AG08395 (cell line): ENCODE measurements at places on chromosomes 1 and 21.

DNA sequence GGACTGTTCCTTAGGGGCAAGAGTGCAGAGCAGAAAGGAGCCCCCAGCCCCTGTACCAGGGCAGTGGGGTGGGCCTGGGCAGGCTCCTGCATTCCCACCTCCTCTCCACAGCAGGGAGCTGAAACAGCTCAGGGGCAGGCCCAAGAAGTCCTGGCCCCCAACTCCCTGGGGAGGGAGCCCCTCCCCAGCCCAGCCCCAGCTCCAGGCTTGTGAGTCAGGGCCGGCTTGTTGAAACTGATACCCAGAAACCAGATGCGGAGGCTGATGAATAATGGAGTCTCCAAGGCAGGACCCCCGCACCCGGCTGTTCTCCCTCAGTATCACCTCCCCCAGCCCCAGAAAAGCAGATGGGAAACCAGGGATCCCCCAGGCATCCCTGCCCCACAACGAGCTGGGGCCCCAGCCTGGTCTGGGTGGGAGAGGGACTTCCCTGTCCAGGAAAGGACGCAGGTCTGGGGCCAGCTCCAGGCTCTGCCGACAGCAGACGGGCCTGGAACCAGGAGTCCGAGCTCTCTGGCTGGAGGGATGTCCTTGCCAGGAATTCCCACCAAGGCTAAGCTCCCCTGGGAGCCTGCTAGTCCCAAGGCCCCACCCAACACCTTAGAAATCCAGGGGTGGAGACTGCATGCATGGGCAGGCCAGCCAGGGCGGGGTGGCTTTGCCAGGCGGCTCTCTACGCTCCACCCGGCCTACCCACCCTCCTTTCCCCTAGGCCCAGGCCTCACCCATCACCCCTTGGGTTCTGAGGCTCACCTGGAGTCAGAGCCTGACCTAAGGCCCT is 2.7 kb downstream of the PLEKHG5 start:
- no peak for DNase-seq

DNA sequence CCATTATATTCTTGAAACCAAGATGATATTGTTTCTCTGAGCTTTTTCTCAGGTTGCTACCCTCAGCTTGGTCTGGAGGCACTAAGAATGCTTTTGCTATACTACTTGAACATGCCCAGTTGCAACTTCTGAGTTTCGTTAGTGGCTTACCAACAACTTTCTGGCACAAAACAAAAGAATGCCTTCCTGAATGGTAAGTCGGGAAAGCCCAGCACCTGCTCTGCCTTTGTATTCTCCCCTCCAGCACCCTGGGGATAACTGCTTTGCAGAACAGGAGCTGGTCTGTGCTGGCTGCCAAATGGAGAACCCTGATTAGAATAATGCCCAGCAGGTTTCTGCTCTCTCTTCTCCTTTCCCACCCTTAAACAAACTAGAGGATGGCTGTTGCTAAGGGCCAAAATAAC is 149.3 kb downstream of the TGFB2 start:
- no peak for DNase-seq

GRCh38 chr1:159889821-159890252 is 10.1 kb downstream of the CFAP45 start:
- DNase-seq, result peak; percentile 96

DNA sequence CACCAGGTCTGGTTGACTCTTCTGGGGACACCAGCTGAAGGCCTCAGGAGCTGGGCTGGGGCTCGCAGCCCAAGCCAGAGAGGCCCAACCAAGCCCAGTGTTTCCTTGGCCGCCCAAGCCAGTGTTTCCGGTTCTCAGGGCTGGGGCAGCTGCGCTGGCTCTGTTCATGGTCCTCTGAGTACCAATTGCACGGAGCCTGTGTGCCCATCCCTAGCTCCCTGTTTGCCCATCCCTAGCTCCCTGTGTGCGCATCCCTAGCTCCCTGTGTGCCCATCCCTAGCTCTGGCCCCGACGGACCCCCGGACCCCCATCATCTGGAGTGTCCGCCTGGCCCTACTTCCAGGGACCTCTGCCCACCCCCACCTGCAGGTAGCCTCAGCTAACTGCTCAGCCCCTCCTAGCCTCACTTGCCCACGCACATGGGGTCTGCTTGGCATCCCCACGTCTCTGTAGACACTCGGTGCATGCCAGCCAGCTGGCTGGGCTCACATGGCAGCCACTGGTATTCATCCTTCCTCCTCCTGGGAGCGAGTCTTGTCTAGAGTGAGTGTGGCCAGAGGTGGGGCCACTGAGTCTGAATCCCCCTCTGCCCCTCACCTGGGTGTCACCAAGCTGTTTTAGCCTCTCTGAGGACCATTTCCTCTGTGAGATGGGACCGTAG is 64.0 kb downstream of the WNT9A start:
- no peak for DNase-seq

- no peak for DNase-seq
Observed at GRCh38 chr21:14115646-14116045, 95.1 kb downstream of the LIPI start.

- no peak for DNase-seq
Observed at GRCh38 chr1:10594595-10595223, 120.0 kb downstream of the PEX14 start.

GRCh38 chr1:21630571-21631343 is 38.4 kb downstream of the RAP1GAP start:
- DNase-seq, result no peak

DNA sequence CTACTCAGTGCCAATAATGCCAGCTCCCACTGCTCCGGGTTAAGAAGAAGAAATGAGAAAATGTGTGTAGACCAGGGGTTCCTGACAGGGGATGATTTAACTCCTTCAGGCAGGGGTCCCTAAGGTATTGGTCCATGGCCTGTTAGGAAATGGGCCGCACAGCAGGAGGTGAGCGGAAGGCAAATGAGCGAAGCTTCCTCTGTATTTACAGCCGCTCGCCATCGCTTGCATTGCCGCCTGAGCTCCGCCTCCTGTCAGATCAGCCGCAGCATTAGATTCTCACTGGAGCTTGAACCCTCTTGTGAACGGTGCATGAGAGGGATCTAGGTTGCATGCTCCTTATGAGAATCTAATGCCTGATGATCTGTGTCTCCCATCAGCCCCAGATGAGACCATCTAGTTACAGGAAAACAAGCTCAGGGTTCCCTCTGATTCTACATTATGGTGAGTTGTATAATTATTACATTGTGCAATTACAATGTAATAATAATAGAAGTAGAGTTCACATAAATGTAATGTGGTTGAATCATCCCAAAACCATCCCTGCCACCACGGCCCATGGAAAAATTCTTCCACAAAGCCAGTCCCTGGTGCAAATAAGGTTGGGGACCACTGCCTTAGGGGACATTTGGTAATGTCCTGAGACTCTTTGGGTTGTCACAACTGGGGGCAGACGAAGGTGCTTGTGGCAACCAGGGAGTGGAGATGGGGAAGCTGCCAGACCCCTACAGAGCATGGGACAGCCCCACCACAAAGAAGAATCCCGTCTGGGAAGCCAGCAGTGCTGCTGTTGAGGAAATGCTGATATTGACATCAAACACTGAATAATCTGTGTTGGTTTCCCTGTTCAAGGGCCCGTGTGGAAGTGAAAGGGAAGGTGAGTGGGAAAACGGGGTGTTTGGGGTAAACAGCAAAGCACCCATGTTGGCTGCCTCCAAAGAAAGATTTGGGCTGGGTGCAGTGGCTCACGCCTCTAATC is 60.8 kb downstream of the DHRS3 start:
- no peak for DNase-seq

- no peak for DNase-seq
Observed at GRCh38 chr1:235112297-235113182, 16.1 kb downstream of the TOMM20 start.

- DNase-seq, result no peak
Observed at GRCh38 chr1:167467126-167467710, 51.1 kb downstream of the CD247 start.

- no peak for DNase-seq
Observed at GRCh38 chr21:27244776-27245175, 277.9 kb upstream of the ADAMTS5 start.

DNA sequence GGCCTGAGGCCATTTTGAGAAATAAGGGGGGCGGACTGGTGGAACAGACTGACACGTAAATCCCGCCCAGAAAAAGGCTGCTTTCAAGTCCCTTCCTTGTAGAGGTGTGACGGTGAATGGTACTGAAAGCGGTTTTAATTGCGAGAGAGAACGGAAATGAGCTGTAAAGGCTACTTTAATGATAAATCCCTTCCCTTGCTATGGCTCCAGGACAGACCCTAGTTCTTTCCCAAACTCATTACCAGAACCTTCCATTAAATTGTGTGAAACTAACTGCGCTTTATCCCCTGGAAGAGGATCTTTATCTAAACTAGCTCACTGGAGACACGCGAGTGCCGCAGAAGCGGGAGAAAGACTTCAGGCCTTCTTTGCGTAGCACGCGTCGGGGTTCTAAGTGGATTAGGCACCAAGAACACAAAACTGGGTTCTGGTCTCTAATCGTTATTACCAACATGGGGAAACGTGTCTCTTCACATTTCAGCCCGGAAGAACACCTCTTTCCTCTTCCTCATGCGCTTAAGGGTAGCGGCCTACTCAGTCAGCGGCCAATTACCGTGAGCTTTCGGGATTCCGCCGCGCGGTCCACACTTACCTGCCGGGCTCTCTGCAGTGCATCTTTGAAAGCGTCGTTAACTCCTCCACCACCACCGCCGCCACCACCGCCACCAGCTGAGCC is 441 bp downstream of the FUBP1 start:
- DNase-seq, result no peak

- DNase-seq, result no peak
Observed at GRCh38 chr1:157286646-157287420, 148.6 kb upstream of the ETV3 start.

DNA sequence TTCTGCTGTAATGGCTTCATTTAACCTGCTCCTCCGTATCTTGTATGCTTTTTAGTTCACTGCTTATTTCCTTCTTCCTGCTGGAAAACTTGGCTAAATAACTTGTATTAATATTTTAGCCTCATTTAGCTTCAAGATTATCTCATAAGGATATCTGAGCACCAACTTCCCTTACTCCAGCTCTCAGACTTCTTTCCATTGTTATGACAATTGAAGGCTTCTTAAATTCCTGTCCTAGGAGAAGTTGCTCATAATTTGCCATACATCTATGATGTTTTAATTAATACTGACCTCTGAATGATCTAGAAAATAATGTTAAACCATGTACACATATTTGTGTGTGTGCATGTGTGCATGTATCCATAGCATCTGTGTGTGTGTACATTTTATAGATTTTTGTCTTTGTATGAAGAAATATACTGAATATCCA is 1524.4 kb upstream of the TPTE start:
- DNase-seq, result no peak

GRCh38 chr1:157653494-157653873 is 47.1 kb downstream of the FCRL3 start:
- no peak for DNase-seq

DNA sequence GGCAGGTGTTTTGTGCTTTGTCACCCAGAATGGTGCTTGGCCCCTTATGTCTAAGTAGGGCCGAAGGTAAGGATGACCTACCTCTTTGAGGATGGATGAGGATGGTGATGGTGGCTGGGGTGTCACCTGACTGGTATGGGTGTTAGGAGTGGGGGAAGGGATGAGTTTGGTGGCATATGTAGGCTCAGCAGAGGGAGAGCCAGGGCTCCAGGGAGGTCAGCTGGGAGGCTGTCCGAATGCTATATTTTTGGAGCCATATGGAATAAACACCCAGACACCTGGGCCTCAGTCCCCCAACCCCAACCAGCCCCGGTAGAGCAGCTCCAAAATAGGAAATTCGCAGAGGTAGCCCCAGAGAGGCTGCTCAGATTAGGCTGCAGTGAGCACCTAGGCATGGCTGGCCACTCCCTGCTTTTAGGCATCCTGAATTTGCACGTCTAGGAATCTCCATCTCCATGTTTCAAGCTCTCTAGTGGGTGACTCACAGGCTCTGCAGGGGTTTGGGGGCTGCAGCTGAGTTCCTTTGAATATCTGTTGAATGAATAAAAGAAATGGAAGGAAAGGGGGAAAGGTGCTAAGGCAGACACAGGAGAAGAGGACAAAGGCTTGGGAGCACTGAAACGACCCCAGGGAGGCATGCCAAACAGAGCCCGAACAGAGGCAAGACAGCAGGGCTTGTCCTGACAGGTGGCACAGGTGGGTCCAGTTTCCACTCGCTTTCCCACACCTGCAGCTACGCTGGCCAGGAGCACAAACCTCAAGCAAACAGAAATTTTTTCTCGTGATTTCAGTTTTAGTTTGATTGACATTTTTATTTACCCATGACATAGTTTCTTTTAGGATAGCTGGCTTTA is 135.3 kb upstream of the EDN2 start:
- DNase-seq, result no peak

- DNase-seq, result no peak
Observed at GRCh38 chr1:226779561-226779960, 40.5 kb upstream of the ITPKB start.

GRCh38 chr1:88175631-88176226 is 508.3 kb upstream of the PKN2 start:
- no peak for DNase-seq

- no peak for DNase-seq
Observed at GRCh38 chr1:65704318-65704717, 88.4 kb upstream of the PDE4B start.

DNA sequence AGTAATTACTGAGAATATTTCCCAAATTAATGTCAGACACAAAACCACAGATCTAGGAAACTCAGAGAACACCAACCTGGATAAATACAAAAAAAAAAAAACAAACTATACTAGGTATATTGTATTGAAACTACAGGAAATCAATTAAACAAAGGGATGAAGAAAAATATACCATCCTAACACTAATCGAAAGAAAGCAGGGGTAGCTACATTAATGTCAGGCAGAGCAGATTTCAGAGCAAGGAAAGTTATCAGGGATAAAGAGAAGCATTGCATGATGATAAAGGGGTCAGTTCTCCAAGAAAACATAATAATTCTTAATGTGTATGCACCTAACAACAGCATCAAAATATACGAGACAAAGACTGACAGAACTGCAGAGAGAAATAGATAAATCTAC is 89.9 kb downstream of the TOMM20 start:
- DNase-seq, result no peak

DNA sequence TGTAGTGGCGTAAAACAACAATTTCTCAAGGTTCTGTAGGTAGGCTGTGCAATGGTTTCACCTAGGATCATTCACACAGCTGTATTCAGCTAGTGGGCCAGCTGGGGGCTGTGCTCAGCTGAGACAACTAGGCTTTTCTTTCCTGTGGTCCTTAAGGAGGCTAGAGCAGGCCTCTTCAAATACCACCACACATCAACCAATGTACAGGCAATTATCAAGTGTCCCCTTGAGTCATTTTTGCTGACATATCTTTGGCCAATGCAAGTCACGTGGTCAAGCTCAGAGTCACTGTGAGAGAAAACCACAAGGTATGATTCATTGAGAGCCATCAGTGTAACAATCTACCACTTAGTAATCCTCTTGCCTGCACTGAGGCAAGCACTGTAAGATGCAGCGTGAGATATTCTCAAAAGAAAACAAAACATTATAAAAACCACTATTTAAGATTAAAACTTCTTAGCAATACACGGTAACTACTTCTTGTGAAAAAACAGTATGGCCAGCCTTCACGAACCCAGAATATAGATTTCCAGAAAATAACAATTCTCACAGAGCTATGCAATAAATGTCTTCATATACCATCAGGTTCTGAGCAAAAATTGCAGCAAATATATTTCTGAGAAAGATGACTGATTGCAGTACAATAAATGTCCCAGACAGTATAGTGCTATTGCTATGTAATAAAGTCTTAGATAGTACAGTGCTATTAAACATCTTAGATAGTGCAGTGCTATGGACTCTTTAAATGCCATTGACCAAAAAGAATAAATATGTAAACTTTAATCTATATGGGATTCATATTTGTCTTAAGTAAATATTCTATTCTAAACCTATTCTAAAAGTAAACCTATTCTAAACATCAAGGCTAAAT is 55.3 kb downstream of the NME7 start:
- DNase-seq, result peak; percentile 85

GRCh38 chr21:19993268-19993667 is 1004.9 kb upstream of the NCAM2 start:
- DNase-seq, result no peak

- no peak for DNase-seq
Observed at GRCh38 chr1:228810878-228811711, 75.8 kb downstream of the RHOU start.
